Smooth muscle cell of bladder (primary cell): ENCODE measurements at places on chromosomes 4 and X. TPM values are rescaled to one million over a fixed set of nuclear protein-coding genes. Genes with fewer than 3 reads are reported as not detected.

The TGIF2LX gene
- total RNA-seq = not detected in 2 replicates

The TCP11X2 gene
- total RNA-seq = not detected in 2 replicates

The TCEAL2 gene
- 0.28 TPM in 1 of 2 replicates, not detected in the other for total RNA-seq

The FOXR2 gene
- not detected in 2 replicates for total RNA-seq

The SEPSECS gene
- total RNA-seq = 6.5 and 7.0 TPM in 2 replicates

The USP17L30 gene
- not detected in 2 replicates for total RNA-seq

The VCX gene
- not detected in 2 replicates for total RNA-seq

The IRS4 gene
- total RNA-seq = under 0.01 TPM in 1 of 2 replicates, not detected in the other

The GAB3 gene
- total RNA-seq = 2.7 and 5.0 TPM in 2 replicates

The SPANXA2 gene
- total RNA-seq = 0.28 TPM in 1 of 2 replicates, not detected in the other

The CD38 gene
- under 0.01 and 0.14 TPM in 2 replicates for total RNA-seq

The CWH43 gene
- not detected in 2 replicates for total RNA-seq

The VCX3A gene
- not detected in 2 replicates for total RNA-seq

The NRK gene
- total RNA-seq = under 0.01 and 2.1 TPM in 2 replicates

The DCAF16 gene
- total RNA-seq = 21.2 and 24.1 TPM in 2 replicates

The IL2 gene
- not detected in 2 replicates for total RNA-seq

The FGF5 gene
- total RNA-seq = 2.1 and 2.3 TPM in 2 replicates

The CSAG1 gene
- not detected in 2 replicates for total RNA-seq

The STBD1 gene
- 7.0 and 10.9 TPM in 2 replicates for total RNA-seq

The PDE6B gene
- total RNA-seq = 1.1 and 1.3 TPM in 2 replicates

The POU3F4 gene
- not detected in 2 replicates for total RNA-seq

The ADGRG4 gene
- total RNA-seq = not detected in 2 replicates

The DUSP21 gene
- not detected in 2 replicates for total RNA-seq

The CFAP299 gene
- total RNA-seq = 2.1 and 2.3 TPM in 2 replicates

The SMARCAD1 gene
- 27.1 and 27.4 TPM in 2 replicates for total RNA-seq

The SPANXN3 gene
- not detected in 2 replicates for total RNA-seq

The HTT gene
- 17.9 and 22.6 TPM in 2 replicates for total RNA-seq

The CENPI gene
- 2.8 and 3.1 TPM in 2 replicates for total RNA-seq

The SERTM2 gene
- 2.1 and 2.3 TPM in 2 replicates for total RNA-seq

The TIGD4 gene
- 0.14 and 0.18 TPM in 2 replicates for total RNA-seq

The DNAAF6 gene
- not detected in 2 replicates for total RNA-seq

The TBX22 gene
- not detected in 2 replicates for total RNA-seq

The MAGEA1 gene
- 0.14 TPM in 1 of 2 replicates, not detected in the other for total RNA-seq

The PAGE4 gene
- not detected in 2 replicates for total RNA-seq

The PDE5A gene
- total RNA-seq = 134 and 242 TPM in 2 replicates

The BEND2 gene
- not detected in 2 replicates for total RNA-seq

The REST gene
- 19.2 and 19.7 TPM in 2 replicates for total RNA-seq

The AFM gene
- not detected in 2 replicates for total RNA-seq
